ENCODE measurements at places on chromosomes 16 and 17.

- peak; percentile 40 for DNase-seq
These were observed 6.3 kb downstream of the C17orf50 start for GRCh38 chr17:35766903-35767510.

GRCh38 chr17:7846063-7846735 is 8.7 kb upstream of the TMEM88 start:
- DNase-seq: no peak

DNA sequence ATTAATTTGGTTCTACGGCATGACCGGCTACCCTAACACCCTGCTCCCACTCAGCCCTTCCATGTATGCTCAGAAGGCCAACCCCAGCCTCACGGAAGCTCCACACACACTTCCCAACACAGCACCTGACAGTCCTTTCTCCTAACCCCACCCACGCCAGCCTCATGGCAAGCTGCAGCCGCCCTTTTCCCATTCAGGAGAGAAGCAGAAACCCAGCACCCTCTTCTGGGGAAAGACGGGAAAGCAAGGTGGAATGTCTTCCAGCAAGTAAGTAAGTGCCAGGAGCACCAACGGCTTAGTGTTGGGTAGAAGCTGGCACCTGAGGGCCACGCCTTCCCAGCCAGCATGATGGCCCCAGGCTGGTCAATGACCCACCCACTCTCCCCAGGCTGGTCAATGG is 32.1 kb downstream of the ABR start:
- DNase-seq: no peak

DNA sequence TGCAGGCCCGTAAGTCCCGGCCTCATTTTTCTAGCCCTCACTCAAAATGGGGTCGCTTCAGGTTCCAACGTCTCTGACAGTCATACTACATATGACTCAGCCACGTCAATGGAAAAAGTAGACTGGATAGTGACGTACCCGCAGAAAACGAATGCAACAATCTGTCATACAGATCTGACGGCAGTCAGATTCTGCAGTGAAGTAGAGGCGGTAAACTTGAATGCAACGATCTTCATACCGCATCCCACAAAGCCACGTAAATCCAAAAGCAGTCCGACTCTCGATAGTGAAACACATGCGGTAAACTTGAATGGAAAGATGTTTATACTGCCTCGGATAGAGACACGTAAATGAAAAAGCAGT is 38.4 kb upstream of the ARL4D start:
- peak; percentile 75 for DNase-seq

DNA sequence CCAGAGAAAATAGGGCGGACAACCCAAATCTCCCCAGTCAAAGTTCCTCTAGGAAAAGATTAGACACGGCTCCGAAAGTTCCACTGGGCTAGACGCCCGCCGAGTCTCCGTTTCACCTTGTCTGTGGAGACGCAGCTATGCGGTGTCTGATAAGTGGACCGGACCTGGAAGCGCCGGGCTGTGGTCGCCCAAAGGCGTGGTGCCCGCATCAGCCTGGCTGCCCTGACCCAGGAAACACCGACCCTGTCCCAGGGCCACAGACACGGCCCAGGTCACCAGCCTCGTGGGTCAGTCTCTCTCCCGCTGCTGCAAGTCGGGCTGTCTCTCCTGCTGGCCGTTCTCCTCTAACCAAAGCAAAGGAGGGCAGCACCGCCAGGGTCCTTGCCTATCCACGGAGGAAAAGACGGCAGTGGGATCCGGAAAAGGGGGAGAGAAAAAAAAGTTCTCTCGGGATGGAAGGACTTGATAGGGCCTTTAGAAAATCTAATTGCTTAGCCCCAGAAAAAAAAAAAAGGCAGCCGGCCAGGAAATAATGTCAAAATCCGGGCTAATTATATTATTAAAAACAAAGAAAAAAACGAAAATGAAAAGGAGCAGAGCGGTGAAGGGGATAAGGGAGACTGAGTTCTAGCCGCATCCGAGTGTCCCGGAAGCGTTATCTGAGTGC is 13.9 kb upstream of the FOXF1 start:
- DNase-seq: no peak

DNA sequence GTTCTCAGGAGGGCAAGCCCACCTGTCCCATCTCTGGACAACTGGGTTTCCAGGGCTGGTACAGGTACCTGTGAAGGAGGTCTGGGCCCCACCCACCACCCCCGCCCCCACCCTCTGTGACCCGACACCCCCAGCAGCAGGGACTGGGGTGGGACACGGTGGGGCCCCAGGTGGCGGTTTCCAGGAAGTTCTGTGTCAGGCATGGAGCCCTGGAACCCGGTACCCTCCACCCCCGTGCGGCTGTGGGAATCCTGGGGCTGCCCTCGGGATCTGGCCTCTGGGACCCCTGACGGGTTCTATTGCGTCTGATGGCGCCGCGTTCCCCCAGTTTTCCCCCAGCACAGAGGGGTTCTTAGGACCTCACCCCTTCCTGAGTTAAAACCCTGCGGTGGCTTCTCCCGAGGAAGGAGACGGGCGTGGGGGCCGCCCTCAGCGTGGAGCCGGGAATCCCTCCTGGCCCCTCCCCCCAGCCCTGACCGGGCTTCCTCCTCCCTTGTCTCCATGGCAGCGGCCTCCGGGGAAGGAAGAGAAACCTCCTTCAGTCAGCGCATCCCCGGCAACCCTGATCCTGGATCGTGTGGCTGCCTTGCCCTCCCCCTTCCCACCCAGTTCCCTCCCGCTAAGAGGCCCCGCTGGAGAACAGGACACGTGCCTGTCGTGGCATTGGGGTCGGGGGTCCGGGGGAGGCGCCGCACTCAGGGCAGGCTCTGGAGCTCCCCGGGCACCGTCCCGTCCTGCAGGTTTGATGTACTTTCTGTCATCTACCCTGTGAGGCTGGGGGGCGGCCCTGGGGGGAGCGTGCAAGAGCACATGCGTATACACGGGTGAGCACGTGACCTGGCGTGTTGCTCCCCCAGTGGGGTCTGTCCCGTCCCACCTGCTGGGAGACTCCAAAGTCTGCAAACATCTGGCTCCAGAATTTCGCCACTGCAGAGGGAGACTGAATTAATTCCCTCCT is 30.3 kb downstream of the CACNA1H start:
- DNase-seq: peak; percentile 60
